ENCODE measurements at places on chromosomes 2 and 18.

GRCh38 chr2:69811591-69811990 is 17.9 kb upstream of the GMCL1 start:
- DNase-seq = no peak

GRCh38 chr18:5998907-5999306 is 103.6 kb upstream of the TMEM200C start:
- DNase-seq = no peak

- DNase-seq = no peak
These were observed 610.0 kb upstream of the GCFC2 start for GRCh38 chr2:76320716-76321115.

DNA sequence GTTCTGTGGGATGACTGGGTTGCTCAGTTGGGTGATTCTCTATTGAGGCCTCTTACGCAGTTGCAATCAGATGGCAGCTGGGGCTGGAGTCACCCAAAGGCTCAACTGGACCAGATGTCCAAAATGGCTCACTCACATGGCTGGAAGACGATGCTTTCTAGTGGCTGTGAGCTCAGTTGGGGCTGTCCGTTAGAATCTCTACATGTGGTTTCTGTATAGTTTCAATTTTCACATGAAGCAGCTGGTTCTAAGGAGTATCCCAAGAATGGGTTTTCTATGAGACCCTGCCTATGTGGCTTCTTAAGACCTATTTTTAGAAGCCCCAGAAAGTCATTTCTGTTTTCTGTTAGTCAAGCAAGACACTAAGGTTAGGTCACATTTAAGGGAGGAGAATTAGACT is 4.4 kb downstream of the XRCC5 start:
- no peak for DNase-seq

GRCh38 chr2:218558986-218559385 is 9.2 kb downstream of the USP37 start:
- DNase-seq = no peak

- no peak for DNase-seq
These were observed 36.0 kb upstream of the NPAS2 start for GRCh38 chr2:100783987-100784386.
